Activated naive CD8-positive, alpha-beta T cell treated with anti-CD3 and anti-CD28 coated beads for 36 hours (primary cell): ENCODE measurements at places on chromosomes 6 and 20. TPM values are rescaled to one million over a fixed set of nuclear protein-coding genes. Genes with fewer than 3 reads are reported as not detected.
A peak's percentile ranks its signal among the peaks of the same experiment; 100 is the strongest.

SLC22A16 gene
- total RNA-seq: not detected

EPPIN gene
- total RNA-seq: not detected

OPRL1 gene
- total RNA-seq: 0.16 TPM

OR2B6 gene
- total RNA-seq: not detected

TRAPPC3L gene
- not detected for total RNA-seq

STK4 gene
- total RNA-seq: 198 TPM

GTF2H4 gene
- 44.5 TPM for total RNA-seq

SMPD2 gene
- 7.0 TPM for total RNA-seq

SKIC2 gene
- total RNA-seq: 90.9 TPM

IBTK gene
- 27.0 TPM for total RNA-seq

- DNase-seq: no peak
These were observed 117.9 kb downstream of the ERMARD start for GRCh38 chr6:169869301-169869700.

DNA sequence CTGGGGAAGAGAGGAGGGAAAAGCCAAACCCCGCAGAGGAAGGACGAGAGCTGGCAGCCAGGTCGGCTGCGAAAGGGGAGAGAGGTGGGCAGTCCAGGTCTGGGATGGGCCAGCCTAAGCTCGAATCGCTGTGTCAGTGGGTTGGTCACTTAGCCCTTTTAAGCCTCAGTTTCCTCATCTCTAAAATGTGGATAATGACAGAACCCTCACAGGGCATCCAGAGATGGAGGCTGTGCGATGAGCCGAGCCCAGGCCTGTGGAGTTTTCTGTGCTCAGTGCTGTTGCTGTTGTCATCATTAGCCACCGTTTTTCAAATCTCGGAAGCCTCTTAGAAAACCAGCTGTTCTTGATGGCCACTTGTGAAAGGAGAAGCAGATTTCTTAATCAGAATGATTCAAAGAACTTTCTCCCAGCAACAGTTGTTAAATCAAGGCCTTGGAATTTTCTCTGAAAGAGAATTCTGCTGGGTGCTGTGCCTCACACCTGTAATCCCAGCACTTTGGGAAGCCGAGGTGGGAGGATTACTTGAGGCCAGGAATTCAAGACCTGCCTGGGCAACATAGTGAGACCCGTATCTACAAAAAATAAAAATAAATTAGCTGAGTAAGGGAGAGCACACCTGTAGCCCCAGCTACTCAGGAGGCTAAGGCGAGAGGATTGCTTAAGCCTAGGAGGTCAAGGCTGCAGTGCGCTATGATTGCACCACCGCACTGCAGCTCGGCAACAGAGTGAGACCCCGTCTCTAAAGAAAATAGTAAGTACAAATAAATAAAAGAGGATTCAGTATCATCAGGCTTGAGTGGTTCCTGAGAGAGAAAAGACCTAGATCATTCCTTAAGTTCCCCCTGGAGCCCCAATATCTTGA is 46.3 kb upstream of the ENTPD6 start:
- no peak for DNase-seq

DNA sequence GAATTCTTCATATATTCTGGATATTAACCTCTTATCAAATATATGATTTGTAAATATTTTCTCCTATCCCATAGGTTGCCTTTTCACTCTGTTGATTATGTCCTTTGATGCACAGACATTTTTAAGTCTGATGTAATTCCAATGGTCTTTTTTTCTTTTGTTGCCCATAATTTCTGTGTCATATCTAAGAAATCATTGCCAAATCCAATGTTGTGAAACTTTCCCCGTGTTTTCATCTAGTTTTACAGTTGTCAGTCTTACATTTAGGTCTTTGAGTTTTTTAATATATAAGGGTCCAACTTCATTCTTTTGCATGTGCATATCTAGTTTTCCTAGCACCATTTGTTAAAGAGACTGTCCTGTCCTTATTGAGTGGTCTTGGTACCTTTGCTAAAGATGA is 111.5 kb downstream of the SESN1 start:
- DNase-seq: no peak

DNA sequence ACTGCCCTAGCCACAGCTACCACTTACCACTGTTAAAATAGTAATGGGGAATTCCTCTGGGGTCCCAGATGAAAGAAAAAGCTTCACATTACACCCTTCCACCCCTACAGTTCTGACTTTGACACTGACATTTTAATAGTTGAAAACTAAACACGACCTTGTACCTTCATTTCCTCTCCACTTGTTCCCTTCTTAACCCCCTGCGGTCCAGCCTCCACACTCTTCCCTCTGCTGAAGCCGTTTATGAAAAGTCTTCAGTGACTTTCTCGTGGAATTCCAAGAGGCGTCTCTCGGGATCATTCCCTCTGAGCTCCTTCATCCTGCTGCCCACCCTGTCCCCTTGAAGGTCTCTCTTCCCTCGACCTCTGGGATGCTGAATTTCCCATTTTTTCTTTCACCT is 36.6 kb upstream of the TIAM2 start:
- DNase-seq: no peak

- DNase-seq: peak; percentile 42
These were observed 125.2 kb upstream of the RALGAPA2 start for GRCh38 chr20:20837574-20838021.

- DNase-seq: no peak
These were observed 146.6 kb downstream of the ZFAND3 start for GRCh38 chr6:37965964-37966676.

DNA sequence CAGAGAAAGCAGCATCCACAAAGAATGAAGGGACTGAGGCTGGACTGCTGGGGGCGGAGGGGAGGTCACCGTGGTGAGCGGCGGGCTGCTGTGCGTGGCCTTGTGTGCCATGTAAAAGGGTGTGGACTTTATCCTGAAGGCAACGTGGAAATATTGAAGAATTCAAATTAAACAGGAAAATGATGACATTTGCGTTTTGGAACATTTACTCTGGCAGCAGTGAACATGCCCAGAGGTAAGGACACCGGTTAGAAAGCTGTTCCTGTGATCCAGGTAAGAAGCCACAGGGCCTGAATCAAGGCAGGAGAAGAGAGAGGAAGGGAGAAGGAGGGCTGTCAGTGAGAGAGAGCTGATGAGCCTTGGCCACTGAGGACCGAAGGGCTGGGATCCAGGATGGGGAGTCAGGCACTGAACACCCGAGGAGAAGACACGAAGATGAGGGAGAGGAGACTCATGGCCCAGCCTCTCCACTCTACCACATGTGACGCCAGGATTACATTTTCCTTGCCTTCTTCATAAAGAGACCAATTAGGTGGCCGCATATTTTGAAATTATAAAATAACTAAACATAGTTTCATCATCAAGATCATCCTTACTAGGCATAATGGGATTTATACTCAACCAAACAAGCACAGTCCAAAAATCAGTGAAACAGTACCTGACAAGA is 58.4 kb downstream of the TRAM2 start:
- no peak for DNase-seq

DNA sequence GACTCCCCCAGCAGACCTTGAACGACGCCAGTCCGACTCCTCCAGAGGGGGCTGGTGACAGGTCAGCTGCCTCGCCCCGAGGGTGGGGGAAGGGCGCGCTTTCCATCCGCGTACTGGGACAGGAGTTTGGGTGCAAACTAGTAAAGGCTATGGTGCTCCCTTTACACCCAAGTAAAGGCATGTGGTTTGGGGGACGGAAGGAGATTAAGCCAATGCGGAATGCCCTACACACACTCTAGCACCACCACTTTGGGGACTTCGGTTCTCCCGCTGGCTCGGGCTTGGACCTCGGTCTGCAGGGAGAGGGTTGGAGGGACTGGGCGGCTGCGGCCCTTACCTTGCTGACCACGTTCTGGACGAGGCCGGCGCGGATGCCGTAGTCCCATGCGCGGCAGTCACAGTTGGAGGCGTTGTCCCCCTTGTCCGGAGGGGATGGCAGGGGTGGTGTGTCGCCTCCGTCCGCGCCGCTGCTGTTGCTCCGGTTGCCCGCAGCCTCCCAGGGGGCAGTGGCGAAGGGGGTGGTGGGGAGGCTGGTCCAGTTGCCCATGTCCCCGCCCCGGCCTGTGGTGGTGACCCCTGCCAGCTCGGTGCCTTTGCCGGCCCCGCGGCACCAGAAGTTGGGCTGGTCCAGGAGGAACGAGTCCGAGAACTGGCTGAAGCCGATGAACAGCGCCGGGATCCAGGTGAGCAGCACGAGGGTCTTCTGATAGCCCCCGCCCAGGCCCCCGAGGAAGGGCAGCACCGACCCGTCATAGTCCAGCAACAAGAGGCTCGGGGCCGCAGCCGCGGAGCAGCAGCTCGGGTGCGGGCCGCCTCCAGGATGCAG is 1.1 kb downstream of the SLC22A23 start:
- DNase-seq: peak; percentile 8

DNA sequence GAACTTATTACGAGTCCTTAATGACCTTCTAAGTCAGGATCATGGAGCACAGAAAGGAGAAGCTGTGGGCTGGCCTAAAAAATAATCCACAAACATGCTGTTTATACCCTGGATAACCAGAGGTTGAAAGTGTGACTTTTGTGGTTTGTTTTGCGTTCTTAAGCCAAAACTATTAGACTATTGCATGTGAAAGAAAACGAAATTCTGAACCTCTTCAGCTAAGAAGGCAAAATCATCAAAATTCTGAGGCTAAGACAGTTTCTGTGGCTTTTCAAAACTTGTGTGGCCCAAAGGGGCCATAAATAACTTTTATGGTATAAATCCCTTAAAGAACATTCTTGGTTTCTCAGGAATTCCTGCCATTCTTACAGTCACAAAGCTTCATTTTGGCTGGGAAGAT is 251.0 kb downstream of the UST start:
- DNase-seq: no peak

- DNase-seq: no peak
These were observed 2.7 kb downstream of the ADAM33 start for GRCh38 chr20:3678856-3679720.

DNA sequence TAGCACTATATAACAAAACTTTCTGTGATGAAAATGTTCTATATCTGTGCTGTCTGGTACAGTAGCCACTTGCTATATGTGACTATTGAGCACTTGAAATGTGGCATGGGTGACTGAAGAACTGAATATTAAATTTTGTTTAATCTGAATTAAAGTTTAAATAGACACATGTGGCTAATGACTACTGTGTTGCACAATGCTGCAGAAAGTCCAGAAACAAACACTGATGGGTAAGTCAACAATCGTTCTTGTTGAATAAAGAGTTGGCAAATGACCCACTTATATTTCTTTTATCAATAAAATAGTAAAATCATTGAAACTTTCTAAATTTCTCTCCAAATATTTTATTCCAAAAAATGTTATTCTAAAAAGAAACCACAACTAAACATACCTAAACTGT is 81.8 kb downstream of the PROKR2 start:
- DNase-seq: no peak

DNA sequence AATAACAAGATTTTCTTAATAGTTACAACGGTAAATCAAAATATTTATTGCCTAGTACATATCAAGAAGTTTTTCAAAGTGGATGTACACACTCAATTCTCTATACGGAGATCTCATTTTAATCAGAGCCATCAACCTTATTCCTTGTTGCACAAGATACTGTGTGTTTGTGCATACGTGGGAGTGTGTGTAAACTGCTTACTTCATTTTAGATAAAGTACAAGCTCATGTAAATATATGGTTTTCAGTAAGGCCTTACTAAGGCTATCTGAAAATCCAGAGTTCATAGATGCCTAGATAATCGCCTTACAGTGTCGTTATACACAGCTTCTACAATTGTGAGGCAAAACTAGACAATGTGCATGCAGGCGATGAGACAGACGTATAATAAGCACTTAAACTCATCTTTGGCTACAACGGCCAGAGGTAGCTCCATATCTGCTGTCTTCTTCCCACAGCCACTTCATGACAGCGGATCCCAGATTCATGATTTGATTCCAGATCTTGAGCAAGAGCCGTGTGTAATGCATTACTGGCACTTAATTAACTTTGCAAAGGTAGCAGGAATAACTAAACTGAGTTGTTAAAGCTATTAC is 2.5 kb downstream of the PERP start:
- no peak for DNase-seq

DNA sequence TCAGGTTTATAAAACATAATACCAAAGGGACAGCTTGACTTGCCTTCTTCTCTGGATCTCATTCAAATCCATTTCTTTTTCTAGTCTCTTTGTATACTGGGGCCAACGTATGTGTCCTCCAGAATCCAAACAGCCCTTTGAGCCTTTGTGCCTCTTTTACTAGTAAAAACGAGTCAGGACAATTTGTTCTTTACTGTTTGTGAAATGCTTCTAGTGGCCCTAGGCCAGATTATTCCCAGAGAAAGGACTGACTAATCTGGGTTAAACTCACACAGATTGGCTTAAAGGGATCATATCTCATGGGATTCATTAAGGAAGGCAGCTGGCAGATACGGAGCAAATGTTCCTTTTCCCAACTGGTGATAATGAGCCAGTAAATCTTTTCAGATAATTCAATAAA is 32.1 kb upstream of the MANEA start:
- DNase-seq: no peak

GRCh38 chr6:20875369-20875963 is 341.2 kb downstream of the CDKAL1 start:
- DNase-seq: no peak

DNA sequence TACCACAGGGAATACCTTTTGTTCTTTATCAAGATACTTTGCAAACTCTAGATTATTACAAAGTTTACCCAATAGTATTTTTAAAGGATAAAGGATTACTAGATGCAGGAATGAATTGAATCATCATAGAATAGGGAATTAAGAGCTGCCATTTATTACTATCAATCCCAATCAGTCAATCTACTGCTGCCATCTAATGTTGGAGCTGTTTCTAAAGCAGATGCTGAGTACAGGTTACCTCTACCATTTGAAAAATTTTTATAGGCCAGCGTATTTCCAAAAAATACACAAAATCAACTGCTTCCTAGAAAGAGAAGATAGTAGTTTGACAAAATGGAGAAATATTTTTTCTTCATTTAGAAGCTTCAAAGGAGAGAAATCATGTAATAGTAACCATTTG is 520.4 kb downstream of the ADGRB3 start:
- DNase-seq: no peak

DNA sequence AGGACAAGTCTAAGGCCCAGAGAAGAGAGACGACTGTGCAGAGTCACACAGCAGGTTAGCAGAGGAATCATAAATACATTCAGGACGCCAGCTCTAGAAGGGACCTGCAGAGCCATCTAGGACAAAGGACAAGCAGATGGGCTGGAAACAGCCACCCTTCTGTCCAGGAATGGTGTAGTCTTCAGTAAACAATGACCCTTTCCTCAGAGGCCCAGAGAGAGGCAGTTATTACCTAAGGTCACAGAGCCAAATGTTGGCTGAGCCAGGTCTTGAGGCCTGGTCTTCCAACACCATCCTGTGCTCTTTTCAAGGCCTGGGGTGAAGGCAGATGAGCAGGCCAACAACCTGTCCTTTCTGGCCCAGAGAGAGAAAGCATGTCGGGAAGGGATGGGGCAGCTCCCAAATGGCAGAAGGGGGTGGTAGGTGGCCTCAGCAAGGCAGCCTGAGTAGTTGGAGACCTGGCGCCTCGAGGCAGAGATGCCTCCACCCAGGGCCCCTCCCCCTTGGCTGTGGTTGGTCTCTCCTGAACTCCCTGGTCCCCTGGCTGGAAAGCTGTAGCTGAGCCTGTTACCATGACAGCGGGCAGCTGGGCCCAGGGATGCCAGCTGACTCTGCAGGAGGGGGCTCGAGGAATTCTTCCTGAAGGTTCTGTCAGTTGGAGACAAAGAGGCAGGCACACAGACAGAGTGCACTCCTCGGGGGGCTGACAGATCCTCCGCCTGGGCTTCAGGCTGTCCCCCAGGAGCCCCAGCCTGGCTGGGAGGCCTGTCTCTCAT is 24.8 kb downstream of the EPB41L1 start:
- no peak for DNase-seq
